Occipital lobe (tissue), 3 donors: ENCODE measurements at places on chromosomes 11 and 22. TPM values are rescaled to one million over a fixed set of nuclear protein-coding genes. Genes with fewer than 3 reads are reported as not detected.

SLC2A11 gene
- total RNA-seq: 8.4 TPM

OR8K3 gene
- not detected for total RNA-seq

KRTAP5-8 gene
- 0.31 TPM for total RNA-seq

ZFTA gene
- total RNA-seq: 90.3 TPM

GAS2 gene
- 13.4 TPM for total RNA-seq

FAT3 gene
- 172 TPM for total RNA-seq

DGCR6 gene
- 12.3 TPM for total RNA-seq

BMAL1 gene
- total RNA-seq: 35.9 TPM

P2RY2 gene
- not detected for total RNA-seq

MS4A14 gene
- not detected for total RNA-seq

CCDC157 gene
- 5.6 TPM for total RNA-seq

SIK2 gene
- 12.6 TPM for total RNA-seq

MPZL2 gene
- total RNA-seq: 1.4 TPM

TESMIN gene
- 0.94 TPM for total RNA-seq

OR52N4 gene
- total RNA-seq: not detected

TRPM5 gene
- not detected for total RNA-seq

OR52J3 gene
- not detected for total RNA-seq

GDPD4 gene
- total RNA-seq: not detected

GP1BB gene
- 21.8 TPM for total RNA-seq

BATF2 gene
- total RNA-seq: not detected

DRICH1 gene
- total RNA-seq: 0.31 TPM

PKDREJ gene
- under 0.01 TPM for total RNA-seq

CREB3L1 gene
- 1.2 TPM for total RNA-seq

IRF7 gene
- 7.6 TPM for total RNA-seq

OR5B3 gene
- not detected for total RNA-seq

TMEM191B gene
- total RNA-seq: 0.94 TPM

RIMBP3B gene
- total RNA-seq: 0.62 TPM

APOA5 gene
- not detected for total RNA-seq

MRGPRE gene
- total RNA-seq: not detected

LDHAL6A gene
- total RNA-seq: 0.62 TPM

F2 gene
- total RNA-seq: 0.16 TPM

CECR2 gene
- total RNA-seq: 4.4 TPM
